Inflammatory macrophage (primary cell): ENCODE measurements at places on chromosomes 2 and 18.

DNA sequence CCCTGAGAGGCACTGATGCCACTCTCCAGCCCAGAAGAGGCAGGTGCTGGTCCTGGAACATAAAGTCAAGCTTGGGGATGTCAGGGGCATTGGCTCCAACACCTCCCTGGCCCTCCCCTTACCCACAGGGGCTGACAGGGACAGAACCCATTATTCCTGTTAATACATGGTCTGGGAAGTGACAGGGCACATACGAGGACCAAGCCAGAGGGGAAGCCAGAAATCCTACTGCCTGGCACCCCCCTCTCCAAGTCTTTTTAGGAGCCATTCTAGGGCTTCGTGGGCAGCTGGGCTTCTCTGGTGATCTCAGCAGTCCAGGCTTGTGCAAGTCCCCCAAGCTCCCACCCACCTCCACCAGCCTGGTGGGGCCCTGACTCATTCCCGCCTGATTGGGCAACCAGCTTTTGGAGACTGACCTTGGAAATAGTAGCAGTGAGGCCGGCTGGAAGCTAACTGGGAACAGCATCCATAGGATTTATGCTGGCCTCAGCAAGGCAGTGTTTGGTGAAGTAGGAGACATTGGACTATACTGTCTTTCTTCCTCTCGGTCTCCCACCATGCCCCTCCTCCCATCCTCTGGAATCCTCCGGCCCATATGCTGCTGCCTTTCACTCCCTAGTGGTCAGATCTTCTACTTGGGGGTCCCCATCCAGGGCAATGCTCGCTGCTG, 86.4 kb upstream of the HK2 start:
- peak; percentile 95 for DNase-seq

GRCh38 chr2:158998551-158999248, 30.3 kb downstream of the TANC1 start:
- DNase-seq: no peak

GRCh38 chr2:66185497-66186054, 249.3 kb upstream of the MEIS1 start:
- DNase-seq: no peak

DNA sequence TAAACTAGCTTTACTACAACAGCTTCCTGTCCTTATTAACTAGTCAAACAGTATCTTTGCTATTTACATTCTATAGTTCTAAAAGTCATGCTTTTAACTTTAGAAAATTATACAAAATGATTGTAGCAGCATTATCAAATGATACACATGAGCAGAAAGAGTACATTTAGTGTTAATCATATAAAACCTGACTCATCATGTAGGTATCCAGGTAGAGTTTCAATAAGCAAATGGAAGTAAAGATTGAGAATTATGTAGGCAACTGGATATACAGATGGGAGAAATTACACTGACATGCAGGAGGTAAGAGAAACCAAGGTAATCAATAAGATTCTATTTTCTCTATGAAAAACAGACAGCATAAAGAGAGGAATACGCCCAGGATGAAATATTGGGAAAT, 33.8 kb downstream of the TRIP12 start:
- DNase-seq: no peak

GRCh38 chr18:3692113-3692621, 242.2 kb downstream of the TGIF1 start:
- no peak for DNase-seq

GRCh38 chr2:175063741-175064140, 58.6 kb upstream of the CHN1 start:
- no peak for DNase-seq

- no peak for DNase-seq
These were observed 109.1 kb upstream of the OTOS start for GRCh38 chr2:240249423-240250149.

GRCh38 chr2:203705178-203705577, 1.3 kb upstream of the CD28 start:
- DNase-seq: no peak

DNA sequence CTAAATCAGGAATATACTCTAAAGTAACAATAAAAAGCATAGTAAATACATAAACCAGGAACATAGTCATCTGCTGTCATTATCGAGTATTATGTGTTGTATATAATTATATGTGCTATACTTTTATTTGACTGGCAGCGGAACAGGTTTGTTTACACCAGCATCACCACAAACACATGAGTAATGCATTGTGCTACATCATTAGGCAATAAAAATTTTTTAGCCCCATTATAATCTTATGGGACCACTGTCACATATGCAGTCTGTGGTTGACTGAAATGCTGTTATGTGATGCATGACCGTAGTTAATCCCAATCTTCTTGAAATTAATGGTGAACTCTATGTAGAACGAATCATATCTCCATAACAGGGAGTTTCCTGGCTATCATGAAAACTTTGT, 136.7 kb upstream of the ZFP36L2 start:
- no peak for DNase-seq

GRCh38 chr2:161569401-161569800, 54.8 kb upstream of the SLC4A10 start:
- DNase-seq: no peak

GRCh38 chr18:45384962-45385315, 230.3 kb upstream of the SLC14A2 start:
- no peak for DNase-seq

DNA sequence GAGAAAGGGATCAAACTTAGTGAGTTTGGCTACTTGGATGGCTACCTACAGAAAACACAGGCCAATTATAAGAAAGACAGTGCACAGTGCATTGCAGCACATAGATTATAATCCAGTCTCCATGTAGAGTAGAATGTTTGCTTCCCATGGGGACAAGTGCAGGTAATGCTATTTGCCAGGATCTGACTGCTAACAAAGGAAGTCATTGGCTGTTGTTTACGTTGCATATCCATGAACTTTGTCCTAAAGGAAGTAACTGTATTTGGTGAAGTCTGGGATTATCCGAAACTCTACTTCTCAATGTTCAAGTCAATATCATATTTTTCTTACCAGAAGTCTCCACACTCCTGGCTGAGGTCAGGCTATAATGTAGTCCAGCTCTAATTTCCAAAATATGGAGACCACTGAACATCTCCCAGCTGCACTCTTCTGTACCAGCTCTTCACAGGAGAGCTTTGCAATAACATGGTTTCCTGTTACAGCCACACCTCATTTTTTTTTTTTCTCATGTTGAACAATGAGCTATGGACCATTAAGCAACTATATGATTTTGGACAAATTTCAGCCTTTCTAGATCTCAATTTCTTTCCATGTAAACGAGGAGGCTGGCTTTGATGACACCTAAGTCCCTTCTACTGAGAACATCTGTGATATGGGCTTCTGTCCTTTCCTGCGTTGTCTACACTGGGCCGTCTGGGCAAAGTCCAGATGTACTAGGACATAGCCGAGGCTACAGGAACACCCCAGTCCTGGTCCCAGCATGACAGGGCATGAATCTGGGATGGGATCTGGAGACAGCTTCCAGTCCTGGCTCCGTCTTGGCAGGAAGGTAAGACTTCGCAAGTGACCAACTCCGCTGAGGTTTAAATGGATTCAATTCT, 154.8 kb downstream of the LAMA1 start:
- DNase-seq: no peak

DNA sequence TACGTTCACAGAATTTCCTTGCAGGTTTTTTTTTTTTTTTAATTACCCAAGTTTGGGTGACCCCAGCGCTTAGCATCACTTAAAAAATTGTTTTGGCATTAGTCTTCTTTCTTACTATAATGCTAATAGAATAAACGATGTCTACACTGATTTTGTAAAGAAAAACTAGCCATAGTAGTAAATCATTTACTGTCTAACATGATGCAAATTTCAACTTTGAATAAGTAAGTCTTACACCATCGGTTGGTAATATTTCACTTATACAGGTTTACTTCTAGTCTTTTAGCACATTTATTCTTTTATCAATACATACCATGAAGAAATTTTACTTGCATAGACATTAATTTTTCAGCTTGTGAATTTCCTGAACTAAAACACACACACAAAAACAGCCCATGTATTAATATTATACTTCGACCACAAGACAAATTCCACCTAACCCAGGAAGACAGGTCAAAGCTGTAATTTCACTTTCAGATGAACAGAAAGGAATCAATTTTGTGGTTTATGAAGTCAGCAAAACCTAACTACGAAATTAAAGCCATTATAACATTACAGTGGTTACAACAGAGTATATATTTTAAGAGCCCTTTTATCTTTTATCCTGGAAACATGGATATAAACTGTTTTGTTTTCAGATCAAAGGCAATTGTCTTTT, 1.9 kb downstream of the YES1 start:
- DNase-seq: no peak

- DNase-seq: no peak
These were observed 84.8 kb downstream of the GORASP2 start for GRCh38 chr2:171013851-171014250.

GRCh38 chr18:45920367-45920766, 46.8 kb downstream of the EPG5 start:
- DNase-seq: no peak

GRCh38 chr2:60544954-60545560, 8.4 kb downstream of the BCL11A start:
- DNase-seq: no peak

GRCh38 chr2:232476791-232477190, 10.8 kb downstream of the ECEL1 start:
- DNase-seq: no peak

- no peak for DNase-seq
These were observed 231.7 kb downstream of the ARL6IP6 start for GRCh38 chr2:152950126-152950525.

DNA sequence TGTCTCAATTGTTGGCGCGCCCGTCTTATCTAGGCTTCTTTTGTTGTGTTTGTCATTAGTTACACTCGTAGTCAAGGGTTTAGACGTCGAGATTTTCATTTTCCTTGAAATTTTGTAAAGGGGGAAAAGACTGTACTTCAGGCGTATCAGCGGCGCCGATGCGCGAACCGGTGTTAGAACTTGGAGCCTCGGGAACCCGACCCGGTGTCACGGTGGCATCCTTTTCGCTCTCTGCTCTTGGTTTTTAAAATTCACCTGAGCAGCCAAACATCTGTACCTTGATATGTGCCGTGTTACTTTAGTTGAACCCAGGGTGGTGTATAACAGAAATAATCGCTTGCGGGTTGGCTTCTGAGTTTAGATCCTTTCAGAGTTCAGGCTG, 643 bp downstream of the RMC1 start:
- DNase-seq: no peak

DNA sequence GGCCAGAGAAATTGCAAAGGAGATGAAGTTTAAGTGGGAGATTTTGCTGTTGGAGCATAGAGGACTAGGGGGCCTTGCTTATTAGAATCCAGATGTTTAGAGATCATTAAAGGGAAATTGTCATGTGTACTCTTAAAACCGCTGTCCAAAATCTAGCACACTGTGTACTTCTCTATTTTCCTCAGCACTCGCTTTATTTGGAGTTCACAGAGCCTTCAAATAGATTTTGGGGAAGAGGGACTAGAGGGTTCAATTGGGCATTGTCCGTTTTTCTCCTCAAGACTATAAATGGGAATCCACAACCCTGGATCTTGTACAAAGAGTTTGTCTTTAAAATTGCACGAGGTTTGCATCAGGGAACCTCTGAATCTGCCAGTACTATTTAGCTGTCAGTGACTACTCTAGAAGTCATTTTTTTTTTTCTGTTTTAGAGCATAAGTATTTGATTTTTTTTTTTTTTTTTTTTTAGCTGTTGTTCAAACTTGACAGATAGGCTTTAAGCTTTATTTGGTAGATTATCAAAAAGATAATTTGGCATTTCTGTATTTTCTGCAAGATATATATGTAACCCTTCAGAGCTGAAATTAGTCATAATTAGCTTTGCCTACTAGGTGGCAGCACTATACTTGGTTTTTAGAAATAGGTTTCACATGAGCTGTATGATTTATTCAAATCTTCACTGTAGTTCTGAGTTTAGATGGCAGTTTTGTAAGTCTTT, 14.2 kb downstream of the PMS1 start:
- DNase-seq: peak; percentile 43

DNA sequence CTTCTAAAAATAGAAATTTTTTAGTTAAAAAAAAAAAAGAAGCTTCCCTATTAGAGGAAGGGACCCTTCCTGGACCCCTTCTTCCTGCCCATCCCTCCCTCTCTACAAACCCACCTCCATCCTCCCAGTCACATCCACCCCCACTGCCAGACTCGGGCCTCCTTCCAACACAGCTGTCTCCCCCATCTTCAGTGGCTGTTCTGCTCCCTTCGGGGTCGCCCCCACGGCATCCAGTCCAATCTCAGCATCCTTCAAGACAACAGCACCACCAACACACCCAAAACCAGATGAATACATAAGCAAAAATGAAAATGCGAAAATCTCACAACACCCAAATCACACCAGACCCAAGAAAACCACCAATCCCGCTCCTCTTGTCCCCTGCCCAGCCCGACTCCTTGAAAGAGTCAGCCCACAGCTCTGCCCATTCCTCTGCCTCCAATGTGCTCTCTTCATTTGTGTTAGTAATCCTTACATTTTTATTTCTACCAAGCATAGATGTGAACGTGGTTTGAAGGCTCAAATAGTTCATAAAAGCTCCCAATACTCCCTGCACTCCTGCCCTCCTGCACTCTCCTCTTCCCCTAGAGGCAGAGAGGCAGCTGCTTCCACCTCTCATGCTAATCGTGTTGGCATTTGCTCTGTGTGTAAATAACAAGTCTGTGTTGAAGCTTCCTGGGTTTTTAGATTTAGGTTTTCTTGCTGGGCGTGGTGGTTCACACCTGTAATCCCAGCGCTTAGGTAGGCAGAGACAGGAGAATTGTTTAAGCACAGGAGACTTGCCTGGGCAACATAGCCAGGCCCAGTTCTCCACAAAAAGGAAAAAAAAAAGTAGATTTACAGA, 37.0 kb downstream of the MAL start:
- DNase-seq: no peak

DNA sequence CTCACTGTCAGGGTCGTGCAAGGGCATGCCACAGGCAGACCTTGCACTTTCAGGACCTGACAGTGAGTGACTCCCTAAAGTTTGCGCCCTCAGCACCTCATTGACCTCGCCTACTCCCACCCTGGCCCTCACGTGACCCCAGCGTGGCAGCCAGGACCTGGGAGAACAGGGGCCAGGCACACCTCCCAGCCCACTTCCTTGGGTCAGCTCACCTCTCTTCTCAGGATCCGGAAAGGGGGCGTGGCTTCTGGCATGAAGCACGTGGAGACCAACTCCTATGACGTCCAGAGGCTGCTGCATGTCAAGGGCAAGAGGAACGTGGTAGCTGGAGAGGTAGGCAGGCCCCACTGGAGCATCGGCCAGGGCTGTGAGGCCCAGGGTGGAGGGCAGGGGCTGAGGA, 8.8 kb downstream of the VIL1 start:
- no peak for DNase-seq

GRCh38 chr2:127541809-127542208, 6.3 kb downstream of the MYO7B start:
- DNase-seq: no peak

GRCh38 chr2:239943571-239943970, 81.6 kb downstream of the NDUFA10 start:
- no peak for DNase-seq
